Activated naive CD4-positive, alpha-beta T cell treated with Interleukin-2 at 50 U/mL for 16 hours (primary cell): ENCODE measurements at places on chromosomes 3 and 15.

GRCh38 chr3:194382892-194383223, 13.3 kb upstream of the LRRC15 start:
- no peak for DNase-seq

GRCh38 chr3:135860761-135861160, 104.8 kb upstream of the PPP2R3A start:
- no peak for DNase-seq

DNA sequence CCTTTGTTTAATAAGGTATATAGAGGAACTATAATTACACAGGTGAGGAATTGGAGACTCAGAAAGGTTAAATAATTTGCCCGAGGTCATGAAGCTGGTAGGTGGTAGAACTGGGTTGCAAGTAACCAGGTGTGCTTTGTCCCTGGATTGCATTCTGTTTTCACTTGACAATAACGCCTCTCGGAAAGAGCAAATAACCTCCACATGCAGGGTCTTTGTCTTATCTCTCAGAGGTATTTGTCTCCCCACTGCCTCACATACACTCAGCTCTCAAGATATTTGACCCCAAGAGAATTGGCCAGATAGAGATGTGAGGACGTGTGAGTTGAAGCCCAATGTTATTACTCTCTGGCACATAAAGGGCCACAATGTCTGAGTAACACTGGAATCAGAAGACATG, 320.9 kb upstream of the ONECUT1 start:
- DNase-seq: no peak

GRCh38 chr15:77630056-77630455, 2.7 kb downstream of the LINGO1 start:
- no peak for DNase-seq

DNA sequence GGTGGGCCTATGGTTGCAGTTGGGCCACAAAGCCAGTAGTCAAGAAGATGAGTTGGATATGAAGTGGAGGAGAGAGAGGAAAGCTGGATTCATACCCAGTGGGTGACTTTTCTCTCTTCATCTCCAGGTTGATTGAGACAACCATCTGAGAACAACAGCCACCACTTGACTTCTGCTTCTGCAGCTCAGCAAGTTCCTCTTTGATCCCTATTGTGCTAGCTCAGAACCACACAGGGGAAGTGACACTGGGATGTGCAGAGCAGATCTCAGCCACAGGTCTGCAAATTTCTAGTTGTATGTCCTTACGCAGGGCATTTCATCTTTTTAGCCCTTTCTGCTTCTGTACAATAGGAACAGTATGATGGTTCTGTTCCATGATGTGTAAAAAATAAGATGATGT, 459.2 kb upstream of the ARRDC4 start:
- DNase-seq: no peak

- no peak for DNase-seq
Observed at GRCh38 chr15:98904544-98904943, 103.0 kb downstream of the PGPEP1L start.

DNA sequence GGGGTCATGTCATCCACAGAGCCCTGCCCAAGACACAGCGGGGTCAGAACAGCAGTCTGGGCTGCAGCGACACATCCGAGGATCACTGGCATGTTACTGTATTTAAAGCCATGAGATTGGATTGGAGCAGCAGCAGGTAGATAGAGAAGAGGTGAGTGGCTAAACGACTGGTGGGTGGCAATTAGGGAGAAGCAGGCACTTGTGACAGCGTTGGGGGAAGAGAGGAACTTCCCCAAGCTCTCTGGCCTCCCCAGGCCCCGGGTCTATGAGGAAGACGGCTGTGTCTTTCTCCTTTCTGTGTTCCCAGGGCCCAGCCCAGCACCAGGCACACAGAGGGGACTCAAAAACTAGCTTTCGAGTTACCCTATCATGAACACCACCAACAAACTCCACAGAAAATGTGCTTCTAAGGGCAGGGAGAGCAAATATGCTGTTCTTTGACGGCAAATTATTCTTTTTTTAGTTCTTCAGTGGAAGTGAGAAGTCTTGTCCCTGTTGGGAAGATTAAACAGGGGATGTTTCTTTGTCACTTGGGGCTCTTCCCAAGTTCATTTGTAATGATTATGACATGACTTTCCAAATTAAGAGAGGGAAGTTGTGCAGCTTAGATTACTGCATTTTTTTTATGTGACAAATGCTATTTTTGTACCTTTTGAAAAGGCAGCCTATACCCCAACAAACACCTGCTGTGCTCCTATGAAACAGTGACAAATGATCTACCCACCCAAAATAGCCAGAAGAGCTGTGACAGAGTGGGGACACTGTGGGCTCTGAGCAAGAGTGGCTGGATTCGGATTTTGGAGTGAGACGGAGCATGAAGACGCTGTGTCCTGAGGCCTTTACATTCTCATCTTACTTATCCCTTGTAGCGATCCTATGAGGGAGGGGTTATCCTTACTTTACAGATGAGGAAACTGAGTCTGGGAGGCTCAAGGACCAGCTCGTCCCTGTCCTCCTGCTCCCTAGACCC, 7.2 kb upstream of the SYNM start:
- no peak for DNase-seq

DNA sequence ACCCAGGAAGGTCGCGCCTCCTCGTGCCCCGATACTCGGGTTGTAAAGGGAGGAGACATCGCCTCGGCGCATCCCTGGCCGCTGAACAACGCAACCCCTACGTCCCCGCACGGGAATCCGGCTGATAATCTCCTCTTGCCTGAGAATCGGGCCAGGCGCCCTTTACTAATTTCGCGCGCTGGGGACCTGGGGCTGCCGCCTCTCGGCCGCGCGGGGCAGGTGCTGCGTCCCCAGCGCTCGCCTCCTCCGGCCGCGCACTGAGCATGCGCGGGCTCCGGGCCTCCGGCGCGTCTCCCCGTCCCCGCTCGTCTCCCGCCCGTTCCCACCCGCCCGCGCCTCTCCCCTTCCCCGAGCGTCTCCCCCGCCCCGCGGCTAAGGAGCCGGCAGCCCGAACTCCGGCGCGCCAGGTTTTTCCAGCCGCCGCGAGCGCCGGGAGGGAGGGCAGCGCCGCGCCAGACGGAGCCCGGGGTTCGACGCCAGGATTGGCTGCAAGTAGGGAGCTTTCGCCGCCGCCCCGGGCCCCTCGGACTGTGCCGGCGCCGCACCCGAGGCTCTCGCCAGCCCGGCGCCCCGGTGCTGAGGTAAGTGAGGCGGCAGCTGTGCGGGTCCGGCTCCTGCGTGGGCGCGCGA, at the start of gene CNTN4:
Gene CNTN4 (plus strand): TSS at position 469 of the 630 bp plus-strand sequence.
- DNase-seq: no peak

- no peak for DNase-seq
Observed at GRCh38 chr3:181695661-181696491, 15.8 kb upstream of the SOX2 start.
